ENCODE measurements at places on chromosomes 16 and 17.

- DNase-seq = no peak
These were observed at the start of gene RAP1GAP2 for GRCh38 chr17:2796164-2797125. Gene RAP1GAP2 (plus strand): TSS chr17:2796438. CDS start chr17:2796528, 90 bp downstream.

DNA sequence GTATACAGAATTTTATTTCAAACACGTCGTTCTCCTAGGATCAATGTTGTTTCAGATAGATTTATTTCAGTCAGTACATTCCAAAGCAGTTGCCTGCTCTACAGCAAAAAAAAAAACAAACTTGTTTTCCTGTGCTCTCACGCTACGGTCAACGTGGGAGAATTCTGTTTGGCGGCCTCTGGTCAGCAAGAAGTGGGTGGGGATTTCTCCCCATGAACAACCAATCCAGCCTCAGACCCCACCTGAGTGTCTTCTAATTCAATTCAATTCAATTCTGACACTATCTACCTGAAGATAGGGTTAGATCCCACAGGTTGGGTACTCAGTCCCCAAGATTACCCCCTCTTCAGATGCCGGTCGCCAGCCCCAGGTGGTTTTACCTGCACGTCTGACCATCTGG lies 22.1 kb downstream of the C17orf58 start:
- no peak for DNase-seq

- DNase-seq = no peak
These were observed 13.1 kb downstream of the MRM3 start for GRCh38 chr17:795276-795675.

GRCh38 chr17:58541249-58541648 lies 26.8 kb upstream of the MTMR4 start:
- no peak for DNase-seq

DNA sequence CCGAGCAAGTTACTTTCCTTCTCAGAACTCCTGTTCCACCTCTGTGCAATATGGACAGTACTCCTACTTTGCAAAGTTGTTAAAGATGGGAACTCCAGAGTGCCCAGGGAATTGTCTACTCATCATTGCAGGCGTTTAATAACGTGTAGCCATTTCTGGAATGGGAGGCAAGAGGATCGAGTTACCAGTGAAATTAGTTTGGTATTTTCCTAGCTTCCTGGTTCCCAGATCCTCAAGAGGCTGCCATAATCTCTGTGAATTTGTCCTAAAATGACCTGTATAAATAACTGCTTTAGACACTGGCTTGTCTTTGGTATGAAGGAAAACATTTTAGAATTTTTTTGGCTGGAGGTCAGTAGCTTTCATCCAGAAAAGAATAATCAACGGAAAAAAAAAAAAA lies 27.7 kb downstream of the WWOX start:
- no peak for DNase-seq

GRCh38 chr17:21370430-21370829 lies 5.7 kb upstream of the KCNJ12 start:
- no peak for DNase-seq

DNA sequence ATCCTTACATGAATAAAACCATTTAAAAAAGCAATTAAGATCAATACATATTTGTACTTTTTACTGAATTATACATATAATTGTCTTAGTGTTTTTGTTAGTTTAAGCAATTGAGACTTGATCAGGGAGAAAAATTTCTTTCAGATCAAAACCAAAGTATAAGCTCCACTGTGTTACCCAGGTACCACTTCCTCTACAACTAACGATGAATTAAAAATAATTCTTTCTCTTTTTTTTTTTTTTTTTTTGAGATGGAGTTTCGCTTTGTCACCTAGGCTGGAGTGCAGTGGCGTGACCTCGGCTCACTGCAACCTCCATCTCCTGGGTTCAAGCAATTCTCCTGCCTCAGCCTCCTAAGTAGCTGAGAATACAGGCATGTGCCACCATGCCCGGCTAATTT lies 6.8 kb downstream of the FBXO47 start:
- DNase-seq = no peak

DNA sequence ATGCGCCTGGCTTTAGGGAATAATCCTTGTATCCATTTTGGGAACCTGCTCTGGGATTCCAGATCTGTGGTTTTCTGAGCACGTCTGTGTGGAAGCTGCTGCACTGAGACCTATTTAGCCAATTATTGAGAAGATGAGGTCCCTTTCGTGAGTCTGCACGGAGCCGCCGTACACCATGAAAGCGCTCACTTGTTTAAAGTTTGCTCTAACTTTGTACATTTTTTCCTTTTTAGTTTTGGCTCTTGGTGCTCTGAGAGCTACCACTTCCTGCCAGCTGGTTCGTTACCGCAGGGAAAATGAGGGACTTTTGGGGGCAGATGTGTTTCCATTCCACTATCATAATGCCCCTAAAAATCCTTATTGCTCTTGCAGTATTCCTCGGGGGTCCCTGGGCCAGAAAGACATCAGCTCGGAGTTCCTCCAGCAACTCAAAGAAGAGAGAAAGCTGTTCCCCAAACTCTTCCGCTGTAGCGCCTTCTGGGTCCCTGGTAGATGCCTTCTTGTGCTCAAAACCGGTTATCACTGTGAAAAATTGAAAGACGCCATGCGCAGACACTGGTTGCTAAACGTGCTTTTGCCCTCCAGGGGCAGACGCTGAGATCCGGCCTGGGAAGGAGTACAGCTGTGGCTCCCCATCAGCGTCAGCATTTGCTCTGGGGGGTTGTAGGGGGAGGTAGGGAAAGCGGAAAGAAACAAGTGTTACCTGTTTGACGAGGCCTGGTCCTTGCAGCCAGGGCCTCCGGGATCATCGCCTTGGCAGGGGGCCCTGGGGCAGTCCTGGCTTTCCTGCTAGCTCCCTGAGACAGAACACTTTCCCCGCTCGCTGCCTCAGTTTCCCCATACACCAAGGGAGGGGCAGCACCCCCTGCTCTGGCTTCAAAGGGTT lies 238.1 kb downstream of the MRTFB start:
- DNase-seq = no peak

DNA sequence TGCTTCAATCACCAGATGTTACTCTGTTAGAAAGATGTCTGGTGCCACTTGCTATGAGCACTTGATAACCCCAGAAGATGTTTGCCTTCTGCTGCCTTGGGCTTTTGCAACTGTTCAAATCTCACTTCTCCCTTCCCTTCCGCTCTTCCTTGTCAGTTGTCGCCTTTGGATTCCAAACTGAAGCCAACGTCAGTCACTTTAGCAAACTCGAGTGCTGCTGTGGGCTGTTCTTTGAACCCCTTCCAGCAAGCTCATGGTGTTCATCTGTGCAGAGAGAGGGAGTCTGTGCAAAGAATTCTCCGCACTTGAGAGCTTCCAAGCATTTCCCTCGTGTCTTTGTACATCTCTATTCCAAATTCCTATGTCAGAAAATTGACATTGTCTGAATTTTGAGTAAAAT lies 879.4 kb downstream of the CDH11 start:
- no peak for DNase-seq

DNA sequence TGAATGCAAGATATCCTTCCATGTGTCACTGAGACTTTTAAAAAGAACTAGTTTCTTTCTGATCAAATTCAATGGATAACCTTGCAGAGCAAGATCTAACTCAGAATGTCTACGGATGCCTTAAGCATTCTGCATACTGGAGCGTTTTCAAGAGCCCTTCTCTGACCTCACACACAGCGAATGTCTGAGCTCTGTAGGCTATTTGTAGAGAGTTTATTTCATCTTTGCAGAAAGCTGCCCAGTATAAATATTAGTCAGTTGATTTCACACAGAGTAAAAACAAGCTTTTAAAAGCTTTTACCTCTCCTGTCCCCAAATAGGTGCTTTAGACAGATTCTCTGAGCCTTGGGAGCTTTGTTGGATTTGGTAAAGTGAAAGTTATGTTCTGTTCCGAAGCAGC lies 165.0 kb downstream of the RBFOX1 start:
- no peak for DNase-seq

DNA sequence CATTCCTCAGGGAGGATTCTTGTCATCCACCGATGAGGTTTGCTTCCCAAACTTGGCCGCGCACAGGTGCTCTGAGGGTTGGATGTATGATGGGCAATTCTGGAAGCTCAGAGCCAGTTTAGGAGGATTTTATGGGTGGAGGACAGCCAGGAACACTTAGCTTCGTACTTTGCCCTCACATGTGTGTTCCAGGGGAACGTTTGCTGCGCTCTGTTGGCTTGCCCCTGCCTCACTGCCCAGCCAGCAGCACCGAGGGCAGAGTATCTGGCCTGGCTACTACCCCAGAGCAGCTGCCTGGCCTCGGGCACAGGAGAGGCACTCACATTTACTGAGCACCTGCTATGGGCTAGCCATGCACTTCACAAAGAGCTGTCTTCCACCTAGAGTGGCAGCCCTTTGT lies 14.1 kb downstream of the SEZ6 start:
- no peak for DNase-seq

DNA sequence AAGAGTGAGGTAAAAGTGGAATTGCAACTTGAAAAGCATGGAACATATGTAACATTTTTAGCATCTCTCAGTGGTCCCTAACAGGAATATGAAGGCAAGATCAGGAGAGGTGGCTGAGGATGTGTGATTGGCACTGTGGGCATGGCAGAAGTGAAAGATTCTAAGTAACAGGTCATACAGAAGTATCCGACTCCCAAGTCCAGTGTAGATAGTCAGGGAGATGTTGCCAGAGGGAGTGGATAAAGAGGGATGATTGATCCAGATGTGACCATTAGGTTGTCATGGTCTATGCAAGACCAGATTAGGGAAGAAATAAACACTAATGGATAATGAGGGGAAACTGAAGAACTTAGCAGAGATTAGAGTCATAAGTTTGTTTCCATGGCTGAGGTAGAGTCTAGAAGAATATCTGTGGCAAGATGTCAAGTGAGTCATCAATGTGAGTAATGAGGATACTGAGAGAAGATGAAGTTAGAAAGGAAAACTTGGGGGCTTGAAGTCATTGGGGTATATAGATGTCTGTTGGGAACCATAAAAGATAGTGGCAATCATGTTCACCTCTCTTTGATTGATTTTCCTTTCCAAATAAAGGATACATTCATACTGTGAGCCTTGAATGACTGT lies 23.9 kb upstream of the CAPNS2 start:
- DNase-seq = no peak

DNA sequence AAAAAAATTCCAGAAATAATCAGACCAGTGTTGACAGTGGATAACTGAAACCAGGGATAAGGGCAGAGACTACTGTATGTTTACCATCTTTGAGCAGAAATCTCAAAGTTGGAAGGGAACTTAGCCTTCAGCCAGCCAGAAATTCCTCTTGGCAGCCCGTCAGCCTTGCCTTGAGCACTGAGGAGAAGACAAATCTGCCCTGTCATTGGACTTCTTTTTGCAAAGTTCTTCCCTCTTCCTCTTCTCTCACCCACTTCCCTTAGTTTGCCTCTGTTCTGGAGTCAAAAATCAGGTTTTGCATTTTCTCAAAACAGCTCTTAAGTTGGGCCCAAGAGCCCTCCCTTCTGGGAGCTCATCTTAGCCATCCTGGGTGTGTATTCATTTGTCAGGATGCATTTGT lies 6.2 kb downstream of the TUFM start:
- DNase-seq = no peak

- DNase-seq = no peak
These were observed 278.4 kb upstream of the IRX5 start for GRCh38 chr16:54652201-54652770.

GRCh38 chr16:81531419-81531821 lies 86.8 kb downstream of the CMIP start:
- DNase-seq = no peak

GRCh38 chr17:73132085-73132492 lies 32.7 kb upstream of the SSTR2 start:
- no peak for DNase-seq

GRCh38 chr17:14061666-14062560 lies 7.4 kb upstream of the COX10 start:
- no peak for DNase-seq

DNA sequence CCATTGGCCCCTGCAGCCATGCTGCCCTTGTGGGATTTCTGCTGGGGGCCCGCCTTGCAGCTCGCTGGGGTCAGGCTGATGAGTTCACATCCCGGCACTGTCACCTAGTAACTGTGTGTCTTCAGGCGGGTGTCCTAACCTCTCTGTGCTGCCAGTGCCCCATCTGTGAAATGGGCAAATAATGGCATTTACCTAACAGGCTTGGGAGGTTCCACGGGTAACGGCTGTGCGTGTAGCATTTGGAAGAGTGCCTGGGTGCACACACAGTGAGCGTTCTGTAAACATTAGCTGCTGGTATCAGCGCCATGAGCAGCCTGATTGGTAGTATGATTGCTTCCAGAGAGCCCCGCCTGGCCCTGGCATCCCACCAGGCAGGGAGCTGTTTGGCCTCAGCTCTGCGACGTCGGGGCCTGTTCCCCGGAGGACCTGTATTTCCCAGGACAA lies 167.3 kb upstream of the GSE1 start:
- no peak for DNase-seq

GRCh38 chr17:43219001-43219400 lies 7.3 kb downstream of the TMEM106A start:
- DNase-seq = no peak

DNA sequence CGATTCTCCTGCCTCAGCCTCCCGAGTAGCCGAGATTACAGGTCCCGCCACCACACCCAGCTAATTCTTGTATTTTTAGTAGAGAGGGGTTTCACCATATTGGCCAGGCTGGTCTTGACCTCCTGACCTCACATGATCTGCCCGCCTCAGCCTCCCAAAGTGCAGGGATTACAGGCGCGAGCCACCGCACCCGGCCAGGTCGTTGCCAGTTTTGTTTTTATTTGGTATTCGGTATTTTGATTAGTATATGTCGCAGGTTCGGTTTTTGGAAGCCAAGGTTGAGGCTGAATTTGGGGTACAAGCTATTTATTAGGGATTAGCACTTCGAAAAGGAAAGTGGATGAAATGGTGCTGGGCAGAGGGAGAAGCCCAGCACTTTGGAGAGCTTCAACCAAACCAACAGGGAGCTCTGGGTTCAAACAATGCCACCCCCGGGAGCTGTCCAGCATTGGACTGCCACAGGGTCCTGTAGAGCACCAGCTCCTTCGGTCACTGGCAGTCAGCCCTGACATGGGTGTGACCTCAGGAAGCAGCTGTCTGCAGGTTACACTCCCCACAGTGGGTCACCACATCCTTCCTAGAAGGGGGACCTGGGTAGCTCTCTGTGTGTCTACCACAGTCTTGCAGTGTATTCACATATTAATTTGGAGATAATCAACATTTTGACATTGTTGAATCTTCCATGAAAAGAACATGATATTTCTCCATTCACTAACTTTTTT lies 1.5 kb upstream of the CLEC10A start:
- DNase-seq = no peak

DNA sequence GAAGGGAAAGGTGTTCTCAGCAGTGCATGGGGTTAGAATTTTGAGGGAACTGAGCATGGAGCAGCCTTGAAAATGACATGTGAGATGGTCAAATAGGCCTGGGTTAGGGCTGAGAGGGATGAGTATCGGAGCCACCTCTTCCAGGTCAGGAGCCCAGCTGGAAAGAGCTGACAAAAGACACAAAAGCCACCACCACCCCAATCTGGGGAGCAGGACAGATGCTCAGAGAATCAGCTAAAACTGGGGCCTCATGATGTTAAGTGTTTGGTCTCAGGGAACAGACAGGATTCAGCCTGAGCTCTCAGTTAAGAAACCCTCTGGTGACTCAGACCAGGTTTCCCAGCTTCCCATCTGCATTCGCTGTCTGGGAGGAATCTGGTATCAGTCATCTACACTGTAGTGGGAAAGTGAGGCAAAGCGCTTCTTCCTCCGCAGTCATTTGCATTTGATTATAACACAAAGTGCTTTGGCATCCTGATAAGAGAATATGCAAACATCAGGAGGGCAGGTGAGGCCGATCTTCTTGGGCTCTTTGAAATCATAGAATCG lies 2.6 kb downstream of the WNT9B start:
- no peak for DNase-seq

GRCh38 chr17:67067571-67068482 lies 23.5 kb downstream of the CACNG1 start:
- no peak for DNase-seq

All from cerebellar nuclear complex (tissue), 1 donor.